Neural progenitor cell (in vitro differentiated cells): ENCODE measurements at places on chromosomes 5 and 9. TPM values are rescaled to one million over a fixed set of nuclear protein-coding genes. Genes with fewer than 3 reads are reported as not detected.

- DNase-seq: no peak
These were observed 144.8 kb downstream of the HSPA4 start for GRCh38 chr5:133196441-133197085.

- peak; percentile 83 for DNase-seq
These were observed 470.6 kb downstream of the PRDM9 start for GRCh38 chr5:23977997-23978396.

GRCh38 chr9:71213633-71214032 is 92.2 kb upstream of the TRPM3 start:
- no peak for DNase-seq

DNA sequence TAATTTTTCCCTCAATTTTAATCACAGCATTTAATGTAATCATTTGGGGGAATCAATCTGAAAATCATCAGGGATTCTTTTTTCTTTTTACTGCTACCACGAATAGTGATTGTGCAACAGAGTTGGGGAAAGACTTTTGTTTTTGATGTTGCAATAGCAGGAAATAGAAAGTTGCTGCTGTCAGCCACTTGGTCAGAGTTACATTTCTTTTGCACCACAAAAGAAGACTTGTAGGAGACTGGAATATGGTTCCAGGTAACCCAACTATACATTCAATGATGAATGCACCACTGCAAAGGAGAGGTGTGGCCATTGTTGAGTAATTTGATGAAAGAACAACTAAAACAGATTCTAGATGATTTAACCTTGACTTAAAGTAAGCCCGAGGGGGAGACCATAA is 46.3 kb upstream of the PALM2AKAP2 start:
- no peak for DNase-seq

DNA sequence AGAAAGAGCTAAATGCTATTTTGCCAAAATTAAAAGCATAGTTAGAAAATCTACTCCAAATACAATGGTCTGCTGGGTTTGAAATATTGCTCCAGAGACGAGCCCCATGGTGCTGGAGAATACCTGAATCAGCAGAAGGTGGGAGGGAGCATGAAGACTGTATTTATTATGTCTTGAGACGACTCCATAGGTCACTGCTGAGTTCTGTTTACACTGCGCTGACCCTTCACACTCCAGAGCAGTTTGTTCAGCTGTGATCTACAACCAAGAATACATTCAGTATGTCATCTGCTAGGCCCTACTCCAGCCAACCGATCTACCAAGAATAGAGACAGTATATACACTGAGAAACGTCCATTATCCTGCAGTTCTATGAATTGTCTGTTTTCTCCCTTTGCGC is 150.5 kb downstream of the TLE1 start:
- DNase-seq: no peak

DNA sequence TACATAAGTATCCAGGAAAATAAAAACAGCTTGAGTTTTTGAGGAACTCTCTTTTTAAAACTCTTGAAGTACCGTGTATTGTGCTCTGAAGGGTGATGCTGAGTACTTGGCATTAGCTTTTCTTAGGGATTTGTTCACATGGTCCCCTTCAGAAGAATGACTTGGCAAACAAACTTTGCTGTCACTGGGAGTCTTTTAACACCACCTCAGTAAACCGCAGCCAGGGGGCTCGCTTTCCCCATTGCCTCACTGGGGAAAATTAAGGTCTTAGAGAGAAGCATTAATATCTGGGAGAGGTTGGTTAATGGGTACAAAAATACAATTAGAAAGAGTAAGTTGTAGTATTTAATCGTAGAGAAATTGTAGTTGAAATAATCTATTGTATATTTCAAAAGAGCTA is 105.9 kb upstream of the DAP start:
- DNase-seq: peak; percentile 33

DNA sequence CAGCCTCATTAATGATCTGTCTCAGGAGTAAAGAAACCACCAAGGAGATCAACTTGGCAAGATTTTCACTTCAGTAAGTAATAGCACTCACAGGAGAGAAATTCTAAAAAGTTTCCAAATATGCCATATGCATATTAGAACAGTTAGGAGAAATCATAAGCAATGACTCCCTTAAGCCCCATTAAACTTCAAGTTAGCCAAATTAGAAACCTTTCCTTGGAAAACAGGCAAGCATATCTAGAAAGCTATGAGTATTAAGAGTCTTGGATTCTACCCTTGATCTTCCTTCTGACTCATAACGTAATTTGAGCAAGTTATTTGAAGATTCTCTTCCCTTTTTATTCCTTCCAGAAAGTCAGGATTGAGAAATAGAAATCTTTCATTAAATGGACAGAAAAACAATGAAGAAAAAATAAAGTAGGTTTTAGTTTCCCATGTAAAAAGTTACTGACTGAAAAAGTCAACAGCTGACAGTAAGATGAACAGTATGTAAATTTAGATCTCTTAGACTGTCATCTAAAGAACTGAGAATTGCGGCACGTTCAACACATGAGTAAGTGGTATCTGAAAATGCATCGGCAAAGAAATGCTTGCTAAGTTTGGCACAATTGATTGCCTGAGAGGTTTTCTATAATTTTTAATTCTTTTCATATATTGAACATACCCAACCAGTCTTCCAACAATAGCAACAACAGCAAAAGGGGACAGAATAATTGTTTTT is 565.7 kb upstream of the FTMT start:
- DNase-seq: no peak

GRCh38 chr5:13403351-13403750 is 541.1 kb downstream of the DNAH5 start:
- DNase-seq: no peak

DNA sequence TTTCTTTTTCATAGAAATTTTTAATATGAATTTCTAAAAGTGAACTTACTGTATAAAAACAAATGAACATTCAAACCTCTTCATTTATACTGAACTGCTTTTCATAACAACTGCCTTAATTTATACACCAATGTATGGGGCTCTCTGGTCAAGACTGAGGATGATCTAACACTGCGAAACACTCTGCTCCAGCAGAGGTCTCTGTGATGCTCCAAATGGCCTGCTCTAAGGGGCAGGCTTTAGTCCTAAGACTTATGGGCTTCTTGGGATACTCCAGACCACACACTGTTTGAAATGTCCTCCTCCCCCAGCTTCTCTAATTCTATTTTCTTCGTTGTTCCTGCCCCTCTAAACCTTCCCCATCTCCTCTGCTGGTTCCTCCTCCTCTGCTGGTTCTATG is 58.5 kb downstream of the LIFR start:
- no peak for DNase-seq

DNA sequence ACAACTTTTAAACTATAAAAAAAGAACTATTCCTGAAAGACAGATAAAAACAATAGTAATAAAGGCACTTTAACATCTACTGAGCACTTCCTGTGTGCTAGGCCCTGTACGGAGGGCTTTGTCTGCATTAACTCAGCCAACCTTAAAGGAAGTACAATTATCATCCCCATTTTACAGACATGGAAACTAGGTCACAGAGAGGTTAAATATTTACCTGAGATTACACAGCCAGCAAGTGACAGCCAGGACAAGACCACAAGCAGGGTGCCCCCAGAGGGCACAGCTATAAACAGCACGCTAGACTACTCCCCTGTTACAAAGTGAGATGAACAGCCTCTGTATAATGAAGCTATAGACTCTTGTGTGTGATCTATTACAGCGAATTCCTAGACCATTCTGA is 25.5 kb downstream of the DDX31 start:
- DNase-seq: peak; percentile 38

GRCh38 chr5:37838152-37838932 is 1.5 kb downstream of the GDNF start:
- DNase-seq: peak; percentile 82

GRCh38 chr9:80883826-80884579 is 805.3 kb downstream of the TLE1 start:
- no peak for DNase-seq

GRCh38 chr9:116160676-116161571 is 7.3 kb downstream of the PAPPA start:
- no peak for DNase-seq

DNA sequence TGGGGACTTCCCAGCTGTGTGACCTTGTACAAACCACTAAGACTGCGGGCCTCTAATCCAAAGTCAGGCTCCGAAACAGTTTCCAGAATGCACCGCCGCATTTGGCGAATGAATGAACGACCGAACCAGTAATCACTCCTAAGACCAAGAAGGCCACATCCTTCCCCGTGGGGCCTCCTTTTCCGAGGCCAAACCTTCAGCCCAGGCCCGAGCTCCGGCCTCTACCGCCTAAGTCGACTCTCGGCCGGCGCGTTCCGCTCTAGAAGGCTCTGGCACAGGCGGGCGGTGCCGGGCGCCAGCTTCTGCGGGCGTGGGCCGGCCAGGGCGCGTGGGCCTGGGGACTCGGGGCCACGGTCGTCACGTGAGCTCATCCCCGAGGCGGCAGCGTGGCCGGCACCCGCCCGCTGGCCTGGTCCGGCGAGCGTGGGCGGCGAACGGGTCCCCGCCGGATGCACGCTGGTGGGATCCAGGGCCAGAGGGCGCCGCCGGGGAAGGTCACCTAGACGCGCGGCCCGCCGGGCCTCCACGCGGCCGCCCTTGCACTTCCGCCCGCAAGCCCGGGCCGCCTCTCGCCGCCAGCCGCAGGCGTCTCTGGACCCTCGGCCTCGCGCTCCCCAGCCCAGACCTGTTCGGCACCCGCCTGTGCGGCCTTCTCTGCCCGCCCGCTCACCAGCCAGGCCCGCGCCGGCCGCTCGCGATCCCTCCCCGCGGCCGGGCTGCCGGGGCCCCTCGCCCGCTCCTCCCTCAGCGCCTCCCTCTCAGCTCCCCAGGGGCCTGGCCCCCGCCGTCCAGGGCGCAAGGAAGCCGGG is 754 bp downstream of the VDAC1 start:
- peak; percentile 73 for DNase-seq

- DNase-seq: no peak
These were observed 65.7 kb upstream of the ATG10 start for GRCh38 chr5:81906086-81906485.

DNA sequence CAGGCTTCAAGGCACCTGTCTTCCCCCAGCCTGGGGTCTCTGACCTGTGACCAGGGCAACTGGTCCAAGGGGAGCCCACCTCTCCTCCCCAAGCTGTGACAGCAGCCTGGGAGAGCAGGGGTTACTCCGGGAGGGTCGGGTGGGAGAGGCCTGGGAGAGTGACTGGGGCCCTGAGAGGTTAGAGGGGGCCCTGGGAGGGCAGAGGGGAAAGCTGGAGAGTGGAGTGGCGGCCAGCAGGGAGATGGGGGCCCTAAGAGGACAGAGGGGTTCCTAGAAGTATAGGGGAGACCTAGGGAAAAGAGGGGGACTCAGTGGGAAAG is 302 bp downstream of the LCN9 start:
- no peak for DNase-seq

GRCh38 chr5:75235711-75236110 is 967 bp downstream of the ANKRD31 start:
- DNase-seq: no peak

DNA sequence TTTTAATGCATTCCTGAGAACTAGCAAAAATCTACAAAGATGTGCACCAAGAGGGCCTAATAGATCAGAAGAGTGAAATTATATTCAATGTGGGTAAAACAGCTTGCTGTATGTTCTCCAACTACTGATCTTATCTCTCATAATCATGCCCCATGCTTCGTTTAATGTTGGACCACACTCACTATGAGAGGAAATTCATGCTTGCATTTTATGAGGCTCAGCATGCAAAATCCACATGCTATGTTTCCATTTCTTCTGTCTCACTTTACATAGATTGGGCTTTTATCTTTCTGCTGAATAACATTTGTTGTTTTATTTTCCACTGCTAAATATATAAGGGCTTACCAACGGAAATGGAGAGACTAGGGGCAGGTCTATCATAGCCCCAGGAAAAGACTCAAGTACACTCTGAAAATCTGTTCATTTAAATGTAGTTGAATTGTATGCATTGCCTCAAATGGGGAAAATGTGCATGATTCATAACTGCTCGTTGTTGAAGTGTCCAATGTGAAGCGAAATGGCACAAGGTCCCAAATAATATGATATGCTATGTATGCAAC is 474.2 kb downstream of the EFNA5 start:
- no peak for DNase-seq

DNA sequence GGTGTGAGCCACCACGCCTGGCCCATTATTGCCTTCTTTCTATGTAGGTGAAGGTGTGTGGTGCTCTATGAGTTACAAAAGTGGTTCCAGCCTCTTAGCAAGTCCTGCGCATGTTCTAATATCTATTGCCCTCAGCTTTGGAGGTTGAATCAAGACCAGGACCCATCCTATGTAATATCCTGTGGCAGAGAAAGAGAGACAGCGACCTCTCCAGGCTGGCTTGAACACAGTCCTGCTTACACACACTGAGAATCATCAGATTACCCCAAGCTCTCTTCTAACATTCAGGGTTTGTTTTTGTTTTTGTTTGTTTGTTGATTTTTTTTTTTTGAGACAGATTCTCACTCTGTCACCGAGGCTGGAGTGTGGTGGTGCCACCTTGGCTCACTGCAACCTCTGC is 94.7 kb upstream of the OSMR start:
- no peak for DNase-seq

GRCh38 chr5:126693806-126694205 is 83.1 kb upstream of the LMNB1 start:
- DNase-seq: no peak

DNA sequence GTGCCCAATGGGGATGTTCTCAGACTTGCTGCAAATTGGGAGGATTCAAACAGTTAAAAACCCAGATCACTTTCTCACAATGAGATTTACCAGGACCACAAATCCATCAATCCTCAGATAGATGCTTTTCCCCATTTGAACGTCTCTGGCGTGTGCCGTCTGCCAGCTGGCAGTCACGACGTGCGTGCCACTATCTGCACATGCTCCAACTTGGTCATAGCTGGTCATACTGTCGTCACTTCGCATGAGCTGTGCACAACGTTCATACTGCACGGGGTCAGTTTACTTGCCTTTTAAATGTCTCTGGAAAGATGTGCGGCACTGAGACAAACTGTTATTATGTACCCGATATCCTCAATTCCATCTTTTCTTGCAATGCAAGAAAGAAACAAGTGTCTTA is 118.3 kb upstream of the RAPGEF1 start:
- no peak for DNase-seq

- no peak for DNase-seq
These were observed 51.0 kb upstream of the OR2K2 start for GRCh38 chr9:111381006-111381405.

GRCh38 chr5:180097163-180097894 is 25.8 kb upstream of the RNF130 start:
- no peak for DNase-seq

- DNase-seq: no peak
These were observed 59.3 kb upstream of the CDKN2B start for GRCh38 chr9:22068369-22068768.

GRCh38 chr9:27162045-27162444 is 53.0 kb downstream of the TEK start:
- no peak for DNase-seq

The OR1Q1 gene
- not detected in 2 replicates for total RNA-seq

The SYK gene
- total RNA-seq: not detected in 2 replicates

The NUTM2G gene
- total RNA-seq: not detected in 2 replicates

The EGFLAM gene
- total RNA-seq: 0.15 and 0.69 TPM in 2 replicates

The BTNL8 gene
- total RNA-seq: 0.22 and 0.34 TPM in 2 replicates
